Activated CD8-positive, alpha-beta T cell treated with anti-CD3 and anti-CD28 coated beads, Interleukin-2, amount 10 ng/mL, durations not matched to agents 7 days and 5 days (primary cell): ENCODE measurements at places on chromosomes 1 and 21. TPM values are rescaled to one million over a fixed set of nuclear protein-coding genes. Genes with fewer than 3 reads are reported as not detected.

Gene GJB4
- total RNA-seq, result not detected

Gene KPRP
- total RNA-seq, result not detected

Gene RGSL1
- not detected for total RNA-seq

Gene CFH
- total RNA-seq, result 1.4 TPM

Gene CRP
- total RNA-seq, result not detected

Gene PPP1R12B
- 21.9 TPM for total RNA-seq

Gene RGS1
- 15.7 TPM for total RNA-seq

Gene SFPQ
- total RNA-seq, result 360 TPM

Gene CFAP141
- not detected for total RNA-seq

Gene BCAR3
- 0.79 TPM for total RNA-seq

DNA sequence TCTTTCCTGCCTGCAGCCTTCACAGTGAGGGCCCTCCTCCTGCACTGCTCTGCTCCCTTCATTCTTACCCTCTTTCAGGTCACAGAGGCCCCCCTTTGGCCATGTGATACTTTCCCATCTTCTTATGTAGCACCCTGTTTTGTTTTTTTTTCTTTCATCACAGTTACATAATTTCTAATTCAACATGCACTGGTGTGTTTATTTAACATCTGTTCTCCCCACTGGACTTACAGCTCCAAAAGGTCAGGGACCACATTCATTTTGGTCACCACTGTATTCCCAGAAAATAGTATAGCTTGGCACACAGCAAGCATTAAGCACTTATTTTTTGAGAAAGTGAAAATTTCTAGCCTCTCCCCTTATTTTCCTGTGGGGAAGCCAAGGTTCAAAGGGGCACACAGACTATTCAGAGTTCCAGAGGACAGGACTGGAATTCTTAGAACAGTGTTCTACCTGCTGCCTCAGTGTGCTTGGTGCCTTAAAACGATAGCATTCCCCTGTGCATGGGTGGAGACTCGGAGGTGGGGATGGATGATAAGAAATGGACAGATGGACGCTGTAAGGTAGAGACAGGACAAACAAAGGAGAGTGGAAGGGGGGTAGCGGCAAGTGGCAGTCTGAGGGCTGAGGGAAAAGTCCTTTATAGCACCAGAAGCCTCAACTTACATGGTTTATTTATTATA lies 5.3 kb downstream of the DENND2D start:
- DNase-seq, result no peak

DNA sequence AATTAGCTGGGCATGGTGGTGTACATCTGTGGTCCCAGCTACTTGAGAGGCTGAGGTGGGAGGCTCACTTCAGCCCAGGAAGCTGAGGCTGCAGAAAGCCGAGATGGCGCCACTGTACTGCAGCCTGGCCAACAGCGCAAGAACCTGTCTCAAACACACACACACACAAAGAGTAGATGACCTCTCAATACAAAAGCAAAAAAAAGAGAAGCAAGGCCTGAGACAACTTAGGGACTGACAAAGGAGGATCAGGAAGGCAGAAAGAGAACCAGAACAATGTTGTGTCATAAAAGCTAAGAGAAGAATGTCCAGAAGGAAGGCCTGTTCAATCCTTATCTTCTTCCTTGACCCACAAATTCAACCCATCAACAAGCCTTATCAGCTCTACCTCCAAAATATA lies 18.5 kb downstream of the WASF2 start:
- DNase-seq, result no peak

DNA sequence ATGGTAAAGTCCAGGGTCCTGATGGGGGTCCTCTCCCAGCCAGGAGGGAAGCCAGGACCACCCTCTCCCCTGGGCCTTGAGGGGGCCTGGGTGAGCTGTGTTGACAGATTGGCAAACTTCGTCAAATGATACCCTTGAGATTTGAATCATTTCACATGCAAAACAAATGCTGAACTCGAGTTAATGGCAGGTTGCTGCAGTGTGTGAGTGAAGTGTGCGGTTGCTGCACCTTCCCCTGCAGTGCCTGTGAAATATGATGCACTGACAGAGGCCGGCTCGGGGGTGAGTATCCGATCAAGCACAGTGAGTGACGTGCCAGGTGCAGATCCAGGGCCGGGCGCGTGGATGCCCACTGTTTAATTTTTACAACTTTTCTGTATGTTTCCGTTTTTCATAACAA lies 5.7 kb upstream of the KRTAP12-1 start:
- DNase-seq, result no peak

GRCh38 chr1:89608319-89608983 lies 24.5 kb upstream of the LRRC8C start:
- peak; percentile 76 for DNase-seq

- peak; percentile 63 for DNase-seq
Measured at GRCh38 chr1:150563340-150564038, 14.3 kb downstream of the ADAMTSL4 start.

DNA sequence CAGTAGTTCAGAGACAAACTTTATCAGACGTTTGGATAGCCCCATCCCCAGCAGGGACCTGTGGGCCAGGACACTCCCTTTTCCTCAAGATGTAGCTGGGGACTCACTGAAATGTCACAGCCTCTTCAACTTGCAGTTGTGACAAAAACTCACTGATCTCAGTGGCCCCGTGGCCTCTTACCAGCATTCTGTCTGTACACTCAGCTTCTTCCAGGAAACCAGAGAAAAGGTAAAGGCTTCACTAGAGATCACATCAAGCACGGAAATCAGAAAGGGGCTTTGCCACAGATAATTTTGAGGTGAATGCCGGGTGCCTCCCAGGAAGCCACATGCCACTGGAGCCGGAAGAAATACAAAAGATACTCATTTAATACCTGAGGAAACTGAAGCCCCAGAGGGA lies 122.2 kb downstream of the CCDC185 start:
- DNase-seq, result peak; percentile 42

GRCh38 chr1:54833121-54833520 lies 32.0 kb upstream of the TTC22 start:
- DNase-seq, result no peak

- peak; percentile 93 for DNase-seq
Measured at GRCh38 chr1:155139895-155140629, at the start of gene DPM3. Gene DPM3, minus strand, starts transcription at chr1:155140531. Its CDS starts 291 bp downstream, at chr1:155140240.

GRCh38 chr1:119341372-119341947 lies 27.1 kb upstream of the HAO2 start:
- DNase-seq, result no peak

DNA sequence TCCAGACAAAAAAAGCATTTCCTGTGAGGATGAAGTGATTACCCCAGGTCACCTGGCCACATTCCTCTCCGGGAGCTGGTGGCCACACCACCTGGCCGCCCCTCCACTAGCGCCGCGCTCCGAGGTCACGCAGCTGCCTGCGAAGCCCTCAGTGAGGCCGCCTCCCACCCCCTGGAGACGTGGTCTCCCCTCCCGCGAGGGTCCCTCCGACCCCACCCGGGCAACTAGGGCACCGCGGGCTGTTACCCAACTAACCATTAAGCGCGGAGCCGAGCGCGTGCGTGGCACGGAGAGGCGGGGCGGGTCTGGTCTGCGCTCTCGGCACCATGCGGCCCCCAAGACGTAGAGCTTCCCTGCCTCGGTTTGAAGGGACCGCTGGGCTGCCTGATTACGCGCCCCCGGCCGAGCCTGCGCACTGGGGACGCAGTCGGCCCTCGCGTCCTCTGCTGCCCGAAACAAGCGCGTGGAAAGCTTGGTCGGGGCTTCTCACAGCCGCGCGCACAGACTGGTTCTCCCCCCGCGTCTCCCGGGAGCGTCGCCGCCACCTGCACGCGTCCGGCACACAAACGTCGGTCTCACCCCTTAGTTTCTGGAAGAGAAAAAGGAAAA lies 106.5 kb downstream of the SLC16A1 start:
- no peak for DNase-seq

GRCh38 chr1:199422206-199422605 lies 605.3 kb upstream of the NR5A2 start:
- no peak for DNase-seq

DNA sequence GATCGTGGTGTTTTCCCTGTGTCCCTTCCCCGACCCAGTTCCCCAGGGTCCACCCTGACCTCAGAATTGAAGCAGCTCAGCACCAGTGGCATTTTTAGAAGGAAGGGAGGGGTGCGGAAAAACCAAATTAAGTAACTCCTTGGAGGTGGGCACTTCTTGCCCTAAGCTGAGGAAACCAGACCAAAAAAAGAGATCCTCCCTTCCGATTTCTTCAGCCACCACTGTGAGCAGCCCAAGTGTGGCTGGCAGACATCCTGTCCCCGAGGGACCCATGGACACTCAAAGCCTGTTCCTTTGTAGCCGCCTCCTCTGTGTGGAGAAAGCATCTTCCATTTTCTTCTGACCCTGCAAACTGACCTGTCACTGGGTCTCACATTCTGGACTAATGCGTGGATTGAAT lies 31.3 kb downstream of the KIRREL1 start:
- no peak for DNase-seq

- no peak for DNase-seq
Measured at GRCh38 chr1:147808025-147808424, 47.6 kb upstream of the GJA5 start.

DNA sequence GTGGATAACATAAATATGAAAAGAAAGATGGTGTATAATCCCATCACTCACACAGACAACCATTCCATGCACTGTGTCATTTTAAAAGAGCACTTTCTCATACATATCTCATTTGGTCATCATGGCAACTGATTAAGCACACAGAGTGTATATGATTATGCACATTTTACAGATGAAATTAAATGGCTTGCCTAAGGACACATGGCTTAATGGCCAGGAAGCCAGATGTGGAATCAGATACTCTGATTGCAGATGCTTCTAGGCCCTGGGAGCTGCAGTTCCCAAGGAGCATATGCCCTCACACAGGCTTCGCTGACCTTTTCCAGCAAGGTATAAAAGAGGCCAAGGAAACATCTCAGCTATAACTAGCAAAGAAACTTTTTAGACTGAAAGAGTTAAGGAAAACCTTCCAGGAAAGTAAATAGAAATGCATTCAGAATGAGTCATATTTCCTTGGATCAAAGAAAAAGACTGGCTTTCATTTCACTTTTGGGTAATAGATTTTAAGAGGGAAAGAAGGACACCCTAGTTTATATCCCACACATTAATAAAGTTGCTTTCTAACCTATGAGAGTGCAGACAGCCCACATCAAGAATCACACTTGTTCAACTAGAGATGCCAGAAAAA lies 19.6 kb upstream of the FAM89A start:
- DNase-seq, result no peak

- DNase-seq, result no peak
Measured at GRCh38 chr1:245322673-245323072, 167.9 kb downstream of the KIF26B start.

GRCh38 chr21:36246080-36246631 lies 73.8 kb upstream of the MORC3 start:
- no peak for DNase-seq

- DNase-seq, result no peak
Measured at GRCh38 chr1:197806718-197807117, 31.4 kb upstream of the DENND1B start.

GRCh38 chr21:46000731-46001641 lies 19.4 kb downstream of the COL6A1 start:
- no peak for DNase-seq

DNA sequence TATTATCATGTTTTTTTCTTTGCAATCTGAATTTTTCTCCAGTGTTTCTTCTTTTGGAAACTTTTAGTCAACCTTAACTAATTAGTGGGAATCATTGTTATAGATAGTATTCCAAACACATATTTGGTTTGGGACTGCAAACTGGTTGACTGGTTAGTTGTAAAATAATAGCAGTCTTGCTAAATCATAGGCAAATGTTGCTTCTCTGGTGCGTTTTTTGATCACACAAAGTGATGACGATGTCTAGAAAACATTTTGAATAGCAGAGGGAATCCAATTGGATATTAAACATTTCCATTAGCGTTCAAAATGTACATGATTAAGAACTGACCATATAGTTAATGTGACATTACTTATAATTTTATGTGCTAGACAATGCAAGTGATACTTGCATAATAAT lies 4.5 kb downstream of the DNAJB4 start:
- no peak for DNase-seq
